ENCODE measurements at places on chromosomes 2 and 18.

GRCh38 chr2:348361-348916 lies 60.5 kb upstream of the ALKAL2 start:
- no peak for DNase-seq

- DNase-seq: no peak
Measured at GRCh38 chr2:222776792-222777191, 84.0 kb upstream of the ACSL3 start.

- DNase-seq: no peak
Measured at GRCh38 chr2:23069923-23070322, 315.1 kb upstream of the KLHL29 start.

DNA sequence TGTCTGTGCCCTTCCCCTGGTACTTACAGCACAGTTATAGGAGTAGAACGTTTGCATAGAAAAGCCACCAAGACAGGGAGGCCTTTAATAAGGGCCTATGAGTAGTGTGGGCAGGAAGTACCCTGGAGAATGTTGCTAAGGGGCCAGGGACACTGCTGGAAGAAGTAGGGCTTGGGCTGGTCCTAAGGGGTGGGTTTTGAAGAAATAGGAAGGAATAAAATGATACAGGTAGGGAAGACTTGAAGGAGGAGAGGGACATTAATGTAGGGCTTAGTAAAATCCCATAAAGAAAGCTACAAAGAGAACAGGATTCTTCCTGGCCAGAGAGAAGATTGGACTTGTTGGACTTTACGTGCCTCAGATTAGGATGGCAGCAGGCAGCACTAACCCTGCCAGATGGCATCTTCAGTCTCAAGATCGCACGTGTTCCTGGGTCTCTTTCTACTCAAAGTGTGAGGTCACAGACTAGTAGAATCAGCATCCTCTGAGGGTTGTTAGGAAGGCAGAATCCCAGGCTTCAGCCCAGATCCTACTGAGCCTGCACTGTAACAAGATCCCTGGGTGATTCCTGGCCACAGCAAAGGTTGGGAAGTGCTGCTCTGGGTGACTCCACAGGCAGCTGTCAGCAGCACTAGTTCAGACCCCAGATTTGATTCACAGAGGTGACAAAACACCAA lies 39.2 kb downstream of the EPAS1 start:
- DNase-seq: no peak

DNA sequence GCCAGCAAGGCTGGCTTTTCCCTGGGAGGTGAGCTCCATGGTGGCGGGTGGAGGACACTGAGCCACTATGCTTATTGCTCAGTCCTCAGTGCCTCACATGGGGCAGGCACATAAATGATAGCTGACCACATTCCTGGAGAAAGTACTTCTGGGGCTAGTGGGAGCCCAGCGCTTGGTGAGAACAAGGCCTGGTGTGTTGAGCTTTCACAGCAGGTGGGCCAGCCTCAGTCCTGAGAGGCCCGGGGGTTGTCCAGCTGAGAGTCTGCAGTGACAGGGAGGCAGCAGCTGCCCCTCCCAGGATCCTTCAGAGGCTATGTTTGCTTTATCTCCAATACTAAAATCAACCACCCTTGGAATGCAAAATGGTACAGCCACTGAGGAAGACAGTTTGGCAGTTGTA lies 217.7 kb downstream of the ZBTB7C start:
- no peak for DNase-seq

DNA sequence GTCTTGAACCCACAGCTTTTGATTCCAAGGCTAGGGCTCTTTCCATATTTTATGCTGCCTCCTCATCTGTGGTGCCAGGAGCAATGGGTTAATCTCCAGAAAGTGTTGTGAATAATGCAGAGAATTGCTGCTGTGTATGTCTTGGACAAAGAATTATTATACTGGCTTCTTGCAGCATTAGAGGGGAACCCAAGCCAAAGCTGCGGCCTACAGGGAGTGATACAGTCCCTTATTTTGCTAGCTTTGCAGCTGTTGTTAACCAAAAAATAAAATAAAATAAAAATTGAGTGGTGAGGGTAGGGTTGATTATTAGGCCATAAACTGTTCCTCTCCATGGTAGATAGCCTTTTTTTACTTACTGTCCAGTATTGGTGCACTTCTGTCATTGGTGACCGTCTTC lies 16.7 kb downstream of the WIPF1 start:
- no peak for DNase-seq

GRCh38 chr18:54129448-54130067 lies 94.9 kb downstream of the MBD2 start:
- no peak for DNase-seq

DNA sequence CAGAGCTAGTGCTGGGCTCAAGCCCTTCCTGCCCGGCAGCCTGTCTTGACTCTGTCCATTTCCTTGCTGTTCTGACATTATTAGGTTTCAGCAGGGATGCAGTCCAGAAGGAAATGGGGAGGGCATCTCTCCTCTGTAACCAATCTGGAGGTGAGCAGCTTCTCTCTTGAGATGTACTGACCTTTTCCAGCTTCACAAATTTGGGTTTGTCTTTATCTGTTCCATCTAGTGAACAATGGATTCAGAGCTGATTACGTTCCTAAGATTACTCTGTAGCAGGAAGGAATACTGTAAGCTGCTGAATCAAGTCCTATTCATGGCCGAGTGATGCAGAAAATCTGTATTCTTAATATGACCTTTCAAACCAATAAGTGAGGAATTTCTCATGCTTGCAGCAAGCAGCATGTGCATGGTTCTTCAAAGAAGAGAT lies 11.0 kb downstream of the PLA2R1 start:
- no peak for DNase-seq

DNA sequence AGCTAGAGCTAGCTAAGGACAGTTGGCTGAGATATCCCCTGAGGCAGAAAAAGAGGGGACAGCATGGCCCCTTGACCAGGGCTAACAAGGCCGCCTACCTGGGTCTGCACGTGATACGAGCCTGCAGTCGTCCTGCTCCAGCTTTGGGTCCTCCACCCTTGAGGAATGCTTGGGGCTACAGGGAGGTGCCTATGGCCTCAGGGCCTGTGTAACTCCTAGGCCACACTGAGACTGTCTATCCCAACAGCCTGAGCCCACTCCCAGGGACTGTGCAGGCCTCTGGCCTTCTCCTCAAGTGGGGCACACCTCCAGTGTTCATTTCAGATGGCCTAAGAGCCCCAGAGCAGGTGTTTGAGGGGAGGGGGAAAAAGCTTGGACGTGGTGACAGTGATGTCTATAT lies 136.7 kb upstream of the SATB2 start:
- DNase-seq: no peak

DNA sequence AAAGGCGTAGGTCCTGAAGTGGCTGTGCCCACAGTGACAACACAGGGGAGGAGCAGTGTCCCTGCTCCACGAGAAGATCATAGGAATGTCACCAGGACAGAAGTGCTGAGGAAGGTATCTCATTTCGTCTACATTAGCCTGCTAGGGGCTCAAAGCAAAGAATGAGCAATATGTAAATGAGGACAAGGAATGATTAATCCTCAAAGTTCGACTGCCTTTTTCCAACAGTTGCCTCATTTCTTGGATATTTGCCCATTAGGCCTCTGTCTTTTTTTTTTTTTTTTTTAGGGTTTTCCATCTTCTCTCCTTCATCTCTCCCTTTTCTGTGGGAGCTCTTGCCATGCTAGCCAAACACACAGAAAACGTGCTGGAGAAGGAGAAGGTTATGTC lies 105.2 kb upstream of the ARHGAP28 start:
- DNase-seq: no peak

DNA sequence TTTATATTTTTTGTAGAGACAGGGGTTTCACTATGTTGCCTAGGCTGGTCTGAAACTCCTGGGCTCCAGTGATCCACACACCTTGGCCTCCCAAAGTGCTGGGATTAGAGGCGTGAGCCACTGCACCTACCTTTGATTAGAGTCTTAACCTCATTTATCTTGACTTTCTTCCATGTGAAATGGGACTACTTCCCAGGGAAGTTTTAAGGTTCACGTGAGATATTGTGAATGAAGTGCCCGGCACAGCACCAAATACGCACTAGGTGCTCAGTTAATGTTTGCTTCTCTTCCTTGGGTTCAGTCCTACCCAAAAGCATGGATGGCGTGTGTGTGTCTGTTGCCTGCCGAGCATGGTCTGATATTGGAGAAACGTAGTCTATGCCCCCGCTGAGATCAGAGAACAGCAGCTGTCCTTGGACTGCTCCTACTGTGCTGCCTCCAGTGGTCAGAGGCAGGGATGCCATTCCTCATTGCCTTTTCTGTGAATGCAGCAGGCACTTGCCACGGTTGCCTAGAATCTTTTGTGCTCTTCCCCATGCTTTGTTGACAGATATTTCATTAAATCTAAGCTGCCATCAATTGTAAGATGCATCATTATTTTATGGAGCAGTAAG lies 12.3 kb upstream of the TFCP2L1 start:
- DNase-seq: no peak

- DNase-seq: no peak
Measured at GRCh38 chr2:109229094-109229675, 100.2 kb downstream of the SH3RF3 start.

DNA sequence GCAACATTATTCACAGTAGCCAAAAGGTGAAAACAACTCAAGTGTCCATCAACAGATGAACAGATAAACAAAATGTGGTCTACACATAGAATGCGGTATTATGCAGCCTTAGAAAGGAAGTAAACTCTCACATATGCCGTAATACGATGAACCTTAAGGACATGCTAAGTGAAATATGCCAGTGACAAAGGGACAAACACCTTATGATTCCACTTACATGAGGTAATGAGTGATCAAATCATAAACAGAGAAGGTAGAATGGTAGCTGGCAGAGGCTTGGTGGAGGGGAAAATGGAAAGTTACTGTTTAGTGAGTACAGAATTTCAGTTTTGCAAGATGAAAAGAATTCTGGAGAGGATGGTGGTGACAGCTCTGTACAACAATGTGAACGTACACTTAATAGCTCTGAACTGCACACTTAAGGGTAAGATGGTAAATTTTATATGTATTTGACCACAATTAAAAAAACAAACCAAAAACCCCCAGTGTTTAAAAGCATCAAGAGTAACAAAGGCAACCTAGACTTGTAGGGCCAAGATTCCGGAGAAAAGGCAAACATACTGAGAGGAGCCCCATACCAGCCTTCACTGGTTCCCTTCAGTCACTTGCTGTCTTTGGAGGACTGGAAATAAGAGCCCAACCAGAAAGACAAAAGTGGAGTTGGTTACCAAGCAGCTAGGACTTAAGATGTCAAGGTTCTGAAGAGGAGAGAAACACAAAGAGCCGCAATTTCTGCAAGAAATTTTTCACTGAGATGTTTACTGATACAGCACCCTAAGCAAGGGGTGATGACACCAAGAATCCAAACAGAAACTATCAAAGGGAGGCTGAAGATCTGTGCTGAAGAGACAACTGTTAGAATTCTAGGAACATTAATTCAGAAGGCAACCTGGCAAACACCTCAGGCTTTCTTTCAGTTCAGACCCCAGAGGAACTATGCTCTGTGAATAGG lies 61.3 kb downstream of the CUL3 start:
- no peak for DNase-seq

- no peak for DNase-seq
Measured at GRCh38 chr2:97673915-97674283, 4.4 kb downstream of the C2orf92 start.

- DNase-seq: no peak
Measured at GRCh38 chr2:29015701-29016470, 34.8 kb downstream of the TOGARAM2 start.

DNA sequence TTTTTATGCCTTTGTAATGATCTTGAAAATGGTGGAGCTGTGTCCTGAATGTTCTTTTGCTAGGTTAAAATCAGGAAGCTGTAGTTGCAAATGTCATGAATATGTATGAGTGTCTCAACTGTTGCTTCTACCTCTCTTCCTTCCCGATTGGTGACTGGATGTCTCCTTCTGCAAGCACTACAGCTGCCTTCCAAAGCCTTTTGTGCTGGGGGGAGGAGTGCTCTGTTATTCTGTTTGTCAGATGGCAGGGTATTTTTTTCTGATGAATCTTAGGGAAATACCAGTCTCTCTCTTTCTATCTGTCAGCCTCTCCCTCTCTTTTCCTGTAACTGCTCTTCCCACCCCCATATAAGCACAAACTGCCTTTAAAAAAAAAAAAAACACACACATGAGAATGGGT lies 1396.3 kb upstream of the CELF4 start:
- no peak for DNase-seq

DNA sequence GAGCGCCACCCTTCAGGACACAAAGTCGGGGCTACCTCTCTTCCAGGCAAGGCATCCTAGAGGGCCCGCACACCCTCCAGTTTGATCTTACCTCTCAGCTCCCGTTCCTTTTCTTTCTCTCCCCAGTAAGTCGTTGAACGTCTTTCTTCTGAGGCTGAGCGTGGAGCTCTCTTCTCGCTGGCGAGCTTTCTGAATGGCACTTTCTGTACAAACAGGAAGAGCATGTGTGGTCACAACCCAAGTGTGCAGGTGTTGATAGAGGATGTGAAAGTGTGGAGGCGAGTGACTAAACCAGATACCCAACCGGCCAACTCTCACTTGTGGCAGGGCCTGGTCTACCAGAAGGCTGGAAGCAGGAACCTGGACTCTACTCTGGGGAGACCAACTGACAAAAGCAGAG lies at the start of gene AFF3:
TSS of gene AFF3 (minus strand) at position 198 of the 400 bp plus-strand sequence. CDS start 38,136 bp downstream, outside the sequence.
- DNase-seq: no peak

DNA sequence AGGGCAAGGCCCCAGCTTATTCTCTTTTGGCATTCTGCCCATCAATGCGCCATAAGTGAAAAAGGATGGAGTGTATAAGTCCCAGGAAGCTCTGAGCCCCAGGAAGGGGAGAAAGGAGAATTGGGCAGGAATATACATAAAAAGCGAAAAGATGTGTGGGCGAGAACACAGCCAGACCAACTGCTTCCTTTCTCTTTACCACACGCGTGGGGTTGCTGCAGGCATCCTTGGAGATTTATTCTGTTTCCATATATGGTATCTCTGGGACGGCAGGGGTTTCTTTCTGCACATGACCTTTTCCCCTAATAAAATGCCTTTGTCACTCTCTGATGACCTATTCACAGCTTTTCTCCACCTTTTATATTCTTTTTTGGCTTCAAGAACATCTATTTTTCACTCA lies 440.5 kb downstream of the NBAS start:
- DNase-seq: no peak

GRCh38 chr18:48446582-48447225 lies 37.5 kb upstream of the ZBTB7C start:
- DNase-seq: peak; percentile 36

DNA sequence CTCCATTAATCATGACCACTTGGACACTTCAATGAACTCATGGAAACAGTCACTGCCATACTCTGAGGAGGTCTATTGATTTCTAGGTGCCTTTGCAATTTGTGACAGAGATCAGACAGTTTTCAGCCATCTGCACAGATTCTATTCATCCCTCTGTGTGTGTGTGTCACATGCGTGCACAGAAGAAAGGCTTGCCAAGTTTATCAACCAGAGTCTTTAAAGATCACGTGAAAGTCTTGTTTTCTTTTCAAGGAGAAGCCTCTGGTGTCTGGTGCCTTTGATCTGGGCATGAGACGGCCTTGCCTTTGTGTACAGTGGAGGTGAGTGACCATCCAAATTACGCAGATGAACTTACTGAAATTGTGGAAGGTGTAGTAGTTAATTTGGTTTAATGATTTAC lies 164.2 kb downstream of the VAPA start:
- DNase-seq: no peak

GRCh38 chr18:47756364-47757016 lies 174.0 kb downstream of the SMAD2 start:
- DNase-seq: no peak

- DNase-seq: no peak
Measured at GRCh38 chr18:11154368-11154989, 5.1 kb upstream of the PIEZO2 start.

- no peak for DNase-seq
Measured at GRCh38 chr2:224449212-224450147, 47.6 kb upstream of the FAM124B start.

- DNase-seq: no peak
Measured at GRCh38 chr2:183951630-183952029, 646.7 kb upstream of the ZNF804A start.

- DNase-seq: no peak
Measured at GRCh38 chr18:66078925-66079800, 328.4 kb downstream of the CDH7 start.

Measured in stimulated activated CD8-positive, alpha-beta memory T cell treated with anti-CD3 and anti-CD28 coated beads, Interleukin-2, amount 100 ng/mL, for 1 hour (primary cell).